H4 (cell line): ENCODE measurements at places on chromosomes 5 and 9.

GRCh38 chr9:117093891-117094844 is 320.7 kb downstream of the ASTN2 start:
- no peak for DNase-seq

DNA sequence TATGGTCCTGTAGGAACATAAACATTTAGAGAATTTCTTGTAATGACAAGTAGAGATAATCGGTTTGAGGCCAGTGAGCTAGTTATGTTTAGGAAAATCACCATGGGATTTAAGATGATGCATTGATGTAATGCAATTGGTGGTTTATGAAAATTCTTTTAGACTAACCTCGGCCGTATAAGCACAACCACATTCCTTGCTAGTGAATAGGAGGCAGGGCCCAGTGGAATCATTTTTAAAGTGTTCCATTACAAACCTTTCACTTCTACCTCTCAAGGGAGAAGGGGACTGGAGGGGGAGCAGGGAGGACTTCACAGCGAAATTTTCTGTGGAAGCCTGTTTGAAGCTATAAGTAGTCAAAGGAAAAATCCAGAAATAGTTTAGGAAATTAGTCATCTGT is 71.8 kb upstream of the NFIL3 start:
- peak; percentile 88 for DNase-seq

GRCh38 chr9:14692470-14693250 is 572 bp downstream of the ZDHHC21 start:
- no peak for DNase-seq

DNA sequence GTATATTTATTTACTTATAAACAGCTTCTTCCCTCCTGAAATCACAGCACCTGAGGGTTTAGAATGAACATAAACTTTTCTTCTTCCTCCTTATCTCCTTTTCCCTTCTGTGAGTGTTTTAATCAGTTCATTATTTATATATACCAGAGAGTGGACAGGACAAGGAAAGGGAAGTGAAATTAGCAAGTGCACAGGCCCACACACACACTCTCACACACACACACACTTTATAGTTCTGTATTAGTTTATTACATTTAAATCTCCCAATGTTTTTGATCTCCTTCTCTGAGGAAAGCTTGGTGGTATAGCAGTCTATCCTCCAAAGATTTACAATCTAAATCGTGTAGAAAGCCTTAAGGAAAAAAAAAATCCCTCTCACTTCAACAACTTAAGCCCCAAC is 353.5 kb downstream of the NDUFS4 start:
- DNase-seq, result no peak

DNA sequence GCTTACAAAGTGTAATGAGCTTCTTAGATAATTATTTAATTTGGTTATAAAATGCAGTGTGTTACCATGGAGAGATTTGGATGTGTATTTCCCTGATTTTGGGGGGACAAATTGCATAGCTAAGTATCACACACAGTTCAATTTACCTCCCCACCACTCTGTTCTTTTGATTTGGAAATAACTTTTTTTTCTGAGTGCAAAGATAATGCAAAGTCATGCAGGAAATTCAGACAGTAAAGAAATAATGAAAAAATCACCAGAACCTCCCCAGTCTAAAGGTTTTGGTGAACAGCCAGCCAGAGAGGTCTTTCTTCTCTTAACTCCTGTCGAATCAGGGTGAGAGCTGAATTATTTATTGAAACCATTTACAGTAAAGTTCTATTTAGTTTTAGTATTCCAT is 3.2 kb downstream of the ADGRV1 start:
- peak; percentile 27 for DNase-seq

DNA sequence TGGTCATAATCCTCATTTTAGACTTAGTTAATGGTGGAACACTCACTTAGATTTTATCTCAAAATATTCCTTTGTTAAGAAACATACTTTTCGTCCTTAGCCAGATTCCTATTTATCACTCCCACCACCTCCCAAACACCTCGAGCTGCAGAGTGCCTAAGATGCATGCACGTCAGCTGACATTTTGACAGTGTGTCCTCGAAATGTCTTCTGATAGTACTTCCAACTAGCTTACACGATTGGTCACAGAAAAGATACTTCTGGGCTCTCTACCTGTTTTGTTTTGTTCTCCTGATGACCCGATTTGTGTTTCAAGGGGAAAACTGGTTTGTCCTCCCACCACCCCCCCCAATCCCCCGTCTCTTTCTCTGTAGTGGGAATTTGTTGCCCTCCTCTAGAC is 230.1 kb downstream of the MAST4 start:
- no peak for DNase-seq

- DNase-seq, result no peak
These were observed 214.1 kb upstream of the TLE4 start for GRCh38 chr9:79357616-79358015.

GRCh38 chr9:37574241-37574721 is 1.9 kb downstream of the FBXO10 start:
- DNase-seq, result no peak

- DNase-seq, result no peak
These were observed 26.5 kb upstream of the PCSK1 start for GRCh38 chr5:96459313-96460121.

DNA sequence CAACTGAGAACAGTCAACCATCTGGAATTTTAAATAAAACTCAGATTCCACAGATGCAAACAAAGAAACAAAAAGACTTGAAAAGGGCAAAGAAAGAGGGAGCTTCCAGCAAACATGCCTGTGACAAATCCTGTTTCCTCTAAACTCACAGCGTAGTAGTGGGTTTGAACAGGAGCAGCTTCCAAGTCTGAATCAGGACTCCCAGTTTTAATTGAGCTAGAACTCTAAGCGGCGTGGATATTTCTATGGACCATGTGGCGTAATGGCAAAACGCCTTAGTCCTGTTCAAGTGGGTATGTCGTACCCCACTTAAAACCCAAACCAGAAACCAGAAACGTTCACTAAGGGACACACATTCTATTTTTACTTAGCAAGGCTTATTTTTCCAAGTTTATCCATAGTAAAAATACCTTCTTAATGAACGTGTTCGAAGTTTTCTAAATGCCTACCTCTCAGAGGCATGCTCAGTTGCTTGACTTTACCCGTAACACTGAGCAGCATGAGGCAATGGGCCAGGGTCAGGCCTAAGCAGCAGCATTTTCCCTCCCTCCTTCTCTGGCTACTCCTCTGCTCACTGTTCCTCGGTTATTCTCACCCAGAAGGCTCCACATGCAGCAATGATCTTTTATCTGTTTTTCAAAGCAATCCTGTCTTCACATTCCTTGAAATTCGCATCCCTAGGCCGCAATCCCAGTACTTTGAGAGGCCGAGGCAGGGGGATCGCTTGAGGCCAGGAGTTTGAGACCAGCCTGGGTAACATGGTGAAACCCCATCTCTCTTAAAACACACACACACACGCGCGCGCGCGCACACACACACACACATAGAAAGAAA is 77.9 kb downstream of the FNBP1 start:
- peak; percentile 62 for DNase-seq

- no peak for DNase-seq
These were observed 11.2 kb downstream of the CDHR2 start for GRCh38 chr5:176560364-176560763.

GRCh38 chr9:69136779-69137178 is 37.3 kb upstream of the TJP2 start:
- DNase-seq, result no peak

DNA sequence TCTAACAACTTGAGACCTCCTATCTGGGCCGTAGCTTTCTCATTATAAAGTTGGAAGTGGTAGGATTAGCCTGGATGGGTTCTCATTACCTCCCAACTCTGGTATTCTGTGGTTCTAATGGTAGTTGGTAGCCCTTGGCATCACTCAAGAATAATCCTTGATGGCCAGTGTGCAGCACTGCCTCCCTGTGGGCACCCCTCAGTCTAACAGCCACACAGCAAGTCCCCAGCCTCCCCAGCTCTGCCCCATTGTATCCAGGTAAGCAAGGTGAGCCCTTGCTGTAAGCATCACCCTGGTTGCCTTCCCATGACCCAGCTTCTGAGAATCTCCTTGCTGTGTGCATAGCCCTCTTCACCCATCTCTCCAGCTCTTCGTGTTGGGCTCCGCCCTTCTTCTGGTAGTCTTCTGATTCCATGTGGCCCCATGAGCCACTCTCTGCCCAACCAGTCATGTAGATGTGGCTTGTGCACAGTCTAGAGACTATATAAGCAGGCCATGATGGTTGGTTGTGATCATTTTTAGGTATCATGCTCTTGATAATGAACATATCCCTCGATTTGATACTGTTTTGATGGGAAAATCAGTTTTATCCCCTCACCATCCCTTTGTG is 57.6 kb upstream of the GRHPR start:
- no peak for DNase-seq

DNA sequence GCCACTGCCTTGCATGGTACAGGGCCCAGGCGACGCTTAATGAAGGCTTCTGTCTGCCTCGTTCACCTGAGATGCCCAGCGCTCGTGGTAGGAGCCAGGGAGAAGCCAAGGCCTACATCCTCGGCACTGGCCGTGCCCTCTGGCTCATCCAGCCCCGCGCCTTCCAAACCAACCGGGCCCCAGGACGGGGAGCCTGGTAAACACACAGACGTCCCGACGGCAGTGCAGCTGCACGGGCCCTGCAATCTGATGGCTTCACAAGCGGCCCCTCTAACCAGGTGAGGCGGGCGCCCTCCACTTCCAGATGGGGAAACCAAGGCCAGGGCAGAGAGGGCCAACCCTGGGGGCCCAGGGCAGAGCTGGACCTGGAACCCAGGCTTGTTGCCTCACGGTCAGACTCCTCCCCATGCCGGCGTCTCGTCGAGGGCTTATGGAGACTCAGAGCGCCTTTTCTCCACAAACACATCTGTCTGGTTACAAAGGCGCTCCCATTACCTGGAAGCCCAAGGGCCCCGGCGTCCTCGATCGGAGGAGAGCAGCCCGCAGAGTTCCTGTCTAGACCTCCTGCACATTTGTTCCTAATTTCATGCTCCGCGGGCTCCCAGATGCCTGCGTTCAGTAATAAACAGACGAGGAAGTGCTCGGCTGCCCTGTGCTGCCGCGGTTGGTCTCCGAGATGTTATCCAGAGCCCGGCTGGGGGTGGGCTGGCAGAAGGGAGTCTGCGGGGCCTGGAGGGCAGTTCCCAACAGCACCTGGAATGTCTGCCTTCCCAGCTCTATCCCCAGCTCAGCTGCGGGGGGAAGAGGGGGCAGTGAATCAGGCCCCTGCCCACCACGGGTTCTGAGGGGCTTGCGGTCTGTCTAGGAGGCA is 23.5 kb downstream of the FAM163B start:
- no peak for DNase-seq
